ENCODE measurements at places on chromosomes 2 and 18.

DNA sequence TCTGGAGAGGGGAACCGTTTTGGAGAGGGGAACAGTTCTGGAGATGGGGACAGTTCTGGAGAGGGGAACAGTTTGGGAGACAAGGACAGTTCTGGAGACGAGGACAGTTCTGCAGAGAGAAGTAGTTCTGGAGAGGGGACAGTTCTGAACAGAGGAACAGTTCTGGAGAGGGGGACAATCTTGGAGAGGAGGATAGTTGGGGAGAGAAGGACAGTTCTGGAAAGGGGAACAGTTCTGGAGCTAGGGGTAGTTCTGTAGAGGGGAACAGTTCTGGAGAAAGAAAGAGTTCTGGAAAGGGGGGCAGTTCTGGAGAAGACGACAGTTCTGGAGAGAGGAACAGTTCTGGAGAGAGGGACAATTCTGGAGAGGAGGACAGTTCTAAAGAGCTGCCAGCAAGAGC is 745.9 kb downstream of the GALR1 start:
- no peak for DNase-seq

- DNase-seq: peak; percentile 83
These were observed 569 bp downstream of the BABAM2 start for GRCh38 chr2:27890924-27891672.

GRCh38 chr2:120814352-120814751 is 78.7 kb downstream of the GLI2 start:
- DNase-seq: no peak

- no peak for DNase-seq
These were observed 265.3 kb upstream of the NXPH2 start for GRCh38 chr2:139045524-139045923.

- no peak for DNase-seq
These were observed 367.7 kb upstream of the NETO1 start for GRCh38 chr18:73235491-73235890.

DNA sequence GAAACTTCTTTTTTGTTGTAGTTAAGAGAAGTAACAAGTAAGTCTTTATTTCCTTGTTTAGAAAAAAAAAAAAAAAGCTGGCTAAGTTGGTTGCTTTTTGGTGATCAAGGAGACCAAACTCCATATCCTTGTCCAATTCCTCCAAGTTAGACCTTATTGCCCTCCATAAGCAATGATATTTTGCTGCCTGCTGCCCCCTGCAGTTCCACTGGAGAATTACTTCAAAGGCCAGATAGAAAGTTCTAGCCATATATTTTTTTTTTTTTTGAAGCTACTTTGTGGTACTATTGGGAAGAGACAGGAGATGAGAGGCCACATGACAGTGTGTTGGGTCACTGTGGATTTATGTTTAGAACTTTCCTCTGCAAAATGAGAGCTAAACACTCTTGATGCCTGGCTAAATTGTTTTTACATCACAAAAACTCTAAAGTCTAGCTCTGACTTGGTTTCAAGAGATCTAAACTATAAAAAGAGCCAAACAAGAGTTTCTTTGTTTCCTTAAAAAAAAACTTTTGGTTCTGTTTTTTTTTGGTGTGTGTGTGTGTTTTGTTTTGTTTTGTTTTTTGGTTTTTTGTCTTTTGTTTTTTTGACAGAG is 80.7 kb upstream of the RASGRP3 start:
- peak; percentile 48 for DNase-seq

DNA sequence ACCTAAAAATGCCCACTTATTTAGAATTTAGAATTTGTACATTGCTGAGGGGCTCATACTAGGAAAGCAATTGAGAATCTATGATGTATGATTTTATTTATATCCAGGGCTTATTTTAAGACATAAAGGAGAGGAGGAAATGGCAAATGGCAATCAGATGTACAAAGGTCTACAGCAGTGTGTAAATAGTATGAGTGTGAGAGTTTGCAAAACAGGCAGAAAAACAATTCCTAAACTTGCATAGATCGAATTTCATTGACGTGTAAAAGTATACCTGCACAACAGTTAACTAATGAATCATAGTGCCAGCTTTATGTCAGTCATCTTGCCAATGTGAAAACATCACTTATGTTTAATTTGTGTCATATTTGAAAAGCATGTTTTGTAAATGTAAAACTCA is 718.7 kb upstream of the GCFC2 start:
- DNase-seq: no peak

- DNase-seq: peak; percentile 16
These were observed 12.3 kb downstream of the CEP192 start for GRCh38 chr18:13003466-13003896.

- DNase-seq: no peak
These were observed 63.3 kb downstream of the SFXN5 start for GRCh38 chr2:73007991-73008765.

DNA sequence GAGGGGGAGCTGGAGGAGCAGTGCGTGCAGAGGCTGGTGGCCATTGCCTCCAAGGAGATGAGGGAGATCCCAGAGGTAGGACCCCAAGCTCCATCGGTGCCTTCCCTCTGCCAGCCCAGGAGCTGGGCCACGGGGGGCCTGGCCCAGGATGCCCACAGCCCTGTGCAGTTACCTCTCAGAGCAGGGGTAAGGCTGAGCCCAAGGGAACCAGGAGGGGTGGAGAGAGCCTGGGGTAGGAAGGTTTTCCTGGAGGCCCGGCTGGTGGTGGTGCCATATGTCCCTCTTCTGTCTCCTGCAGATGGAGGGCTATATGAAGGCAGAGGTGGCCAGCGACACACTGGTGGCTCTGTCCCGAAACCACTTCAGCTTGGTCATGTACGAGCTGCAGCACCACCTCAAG is 11.4 kb downstream of the MROH2A start:
- DNase-seq: no peak

DNA sequence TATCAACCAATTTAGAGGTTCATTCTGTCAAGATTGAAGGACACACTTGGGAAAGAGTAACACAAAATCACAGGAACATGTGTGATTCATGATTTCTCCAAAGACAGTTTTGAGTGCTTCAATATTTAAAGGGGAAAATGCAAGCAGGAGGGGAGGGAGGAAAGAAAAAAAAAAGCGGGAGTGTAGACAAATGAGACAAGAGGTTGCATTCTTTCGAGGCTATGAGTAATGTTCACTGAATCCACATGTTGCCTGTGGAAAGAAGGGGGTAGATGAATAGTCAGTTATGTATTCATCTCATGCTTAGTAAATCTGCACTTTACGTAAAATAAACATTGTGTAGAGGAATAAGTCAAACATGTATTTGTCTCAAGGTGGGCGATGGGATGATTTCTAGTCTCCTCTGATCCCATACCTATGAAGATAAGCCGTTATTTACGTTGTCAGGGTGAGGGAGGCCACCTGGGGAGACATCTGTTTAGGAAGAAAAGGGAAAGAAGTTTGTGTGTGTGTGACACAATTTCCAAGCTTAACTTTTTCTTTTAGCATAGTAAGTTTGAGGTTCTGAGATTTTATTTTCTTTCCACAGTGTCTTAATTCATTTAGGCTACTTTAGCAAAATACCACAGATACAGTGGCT is 211.0 kb upstream of the ZC3H15 start:
- no peak for DNase-seq

DNA sequence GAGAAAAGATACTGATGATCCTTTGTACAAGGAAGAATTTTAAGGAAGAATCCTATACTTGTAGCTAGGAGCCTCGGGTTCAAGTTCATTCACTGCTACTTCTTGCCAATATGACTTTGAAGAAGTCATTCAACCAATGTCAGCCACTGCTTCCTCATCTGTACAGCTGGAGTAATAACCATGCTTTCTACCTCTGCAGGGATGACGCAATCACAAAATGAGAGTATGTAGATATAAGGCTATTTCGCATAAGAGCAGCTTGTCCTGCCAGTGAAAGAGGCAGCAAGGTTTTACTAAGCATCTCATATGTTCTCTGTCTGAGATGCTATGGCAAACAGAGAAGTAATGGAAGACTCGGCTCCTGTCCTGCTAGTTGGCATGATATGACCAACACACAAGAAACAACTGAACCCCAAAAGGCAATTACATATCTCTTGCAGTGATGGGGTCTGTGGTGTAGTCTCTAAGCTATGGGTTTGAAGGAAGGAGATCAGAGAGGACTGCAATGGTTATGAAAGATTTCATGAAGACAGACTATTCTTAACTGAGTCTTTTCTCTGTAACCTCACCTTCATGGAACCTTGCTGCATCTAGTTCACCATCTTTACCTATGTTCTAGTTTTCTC is 9.2 kb downstream of the AAK1 start:
- no peak for DNase-seq

- DNase-seq: no peak
These were observed 152.3 kb downstream of the MEIS1 start for GRCh38 chr2:66587216-66587615.

DNA sequence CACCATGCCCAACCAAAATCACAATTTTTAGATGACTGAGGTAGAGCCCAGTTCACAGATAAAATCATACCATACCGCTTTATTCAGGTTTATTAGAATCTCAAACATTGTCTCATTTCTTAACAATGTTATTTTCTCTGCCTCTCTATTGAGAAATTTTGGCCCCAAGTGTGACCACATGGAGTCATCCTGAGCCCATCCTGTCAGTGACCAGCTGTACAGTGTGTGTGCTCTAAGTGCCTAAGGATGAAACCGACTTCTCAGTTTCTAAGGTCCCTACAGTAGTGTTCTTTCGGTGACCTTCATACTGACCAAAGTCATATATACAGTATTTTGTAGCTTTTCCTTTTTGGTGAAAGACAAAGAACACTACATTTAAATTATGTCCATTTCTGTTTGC is 123.7 kb upstream of the MSTN start:
- no peak for DNase-seq

GRCh38 chr2:117979911-117980701 is 33.8 kb downstream of the CCDC93 start:
- DNase-seq: no peak

DNA sequence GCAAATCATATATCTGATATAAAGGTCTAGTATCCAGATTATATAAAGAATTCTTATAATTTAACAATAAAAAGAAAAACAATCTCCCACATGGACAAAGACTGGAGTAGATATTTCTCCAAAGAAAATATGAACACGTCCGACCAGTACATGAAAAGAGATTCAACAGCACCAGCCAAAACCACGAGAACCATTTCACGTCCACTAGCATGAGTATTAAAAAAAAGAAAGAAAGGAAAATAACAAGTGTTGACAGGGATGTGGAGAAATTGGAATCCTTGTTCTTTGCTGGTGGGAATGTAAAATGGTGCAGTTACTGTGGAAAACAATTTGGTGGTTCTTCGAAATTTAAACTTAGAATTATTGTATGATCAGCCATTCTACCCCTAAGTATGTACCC is 432.7 kb upstream of the TRIB2 start:
- DNase-seq: no peak

GRCh38 chr2:69642709-69643601 is 584 bp downstream of the AAK1 start:
- peak; percentile 68 for DNase-seq

- DNase-seq: no peak
These were observed 9.4 kb downstream of the C2orf42 start for GRCh38 chr2:70181363-70181956.

DNA sequence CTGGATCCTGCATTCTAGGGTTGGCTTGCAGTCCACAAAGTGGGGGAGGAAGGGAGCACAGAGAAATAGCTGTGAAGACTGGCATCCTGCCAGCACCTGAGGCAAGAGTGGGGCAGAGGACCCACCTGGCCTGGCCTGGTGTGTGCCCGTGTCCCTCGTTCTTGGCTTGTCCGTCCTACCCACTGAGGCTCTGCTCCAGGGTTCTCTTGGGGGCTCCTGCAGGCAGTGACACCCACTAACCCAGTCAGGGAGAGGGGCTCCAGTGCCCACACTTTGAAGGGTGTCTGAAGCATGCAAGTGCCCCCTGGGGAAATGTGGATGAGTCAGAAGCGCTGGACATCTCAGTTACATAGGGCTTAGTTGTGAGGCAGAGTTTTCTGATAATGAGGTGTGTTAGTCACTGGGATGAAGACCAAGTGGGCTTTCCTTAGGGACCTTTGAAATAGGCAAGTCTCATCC is 79.4 kb downstream of the SLC4A3 start:
- DNase-seq: no peak

DNA sequence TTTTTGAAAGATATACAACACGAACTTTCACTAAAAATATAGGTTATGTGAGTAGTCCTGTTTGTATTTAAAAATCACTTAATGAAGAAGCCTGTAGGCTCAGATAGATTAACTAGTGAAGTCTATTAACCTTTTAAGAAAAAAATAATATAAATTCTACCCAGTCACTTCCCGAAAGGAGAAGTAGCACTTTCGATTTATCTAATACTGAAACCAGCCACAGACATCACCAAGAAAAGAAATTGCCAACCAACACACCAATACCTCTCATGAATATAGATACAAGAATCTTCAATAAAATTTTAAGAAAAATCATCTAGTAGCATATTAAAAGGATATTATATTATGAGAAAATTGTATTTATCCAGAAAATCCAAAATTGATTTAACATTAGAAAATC is 160.5 kb downstream of the GALNT13 start:
- DNase-seq: no peak

GRCh38 chr2:225465827-225466226 is 66.3 kb downstream of the NYAP2 start:
- DNase-seq: no peak

DNA sequence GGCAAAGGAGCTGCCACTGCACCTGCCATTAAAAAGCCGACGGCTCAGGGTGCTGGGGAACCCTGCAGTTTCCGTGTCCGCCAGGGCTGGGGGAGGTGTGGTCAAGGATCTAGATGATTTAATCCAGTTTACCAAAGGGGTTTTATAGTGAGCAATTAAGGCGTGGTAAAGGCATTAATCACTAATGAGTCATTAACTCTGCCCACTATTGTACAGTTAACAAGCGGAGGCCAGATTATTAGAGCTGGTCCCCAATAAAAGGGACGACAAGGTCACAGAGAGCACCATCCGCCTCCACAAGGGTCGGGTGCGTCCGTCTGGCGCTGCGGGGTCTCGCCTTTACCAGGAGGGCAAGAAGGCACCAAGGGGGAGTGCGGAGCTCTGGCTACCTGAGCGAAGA is 9.6 kb downstream of the RAX start:
- no peak for DNase-seq

DNA sequence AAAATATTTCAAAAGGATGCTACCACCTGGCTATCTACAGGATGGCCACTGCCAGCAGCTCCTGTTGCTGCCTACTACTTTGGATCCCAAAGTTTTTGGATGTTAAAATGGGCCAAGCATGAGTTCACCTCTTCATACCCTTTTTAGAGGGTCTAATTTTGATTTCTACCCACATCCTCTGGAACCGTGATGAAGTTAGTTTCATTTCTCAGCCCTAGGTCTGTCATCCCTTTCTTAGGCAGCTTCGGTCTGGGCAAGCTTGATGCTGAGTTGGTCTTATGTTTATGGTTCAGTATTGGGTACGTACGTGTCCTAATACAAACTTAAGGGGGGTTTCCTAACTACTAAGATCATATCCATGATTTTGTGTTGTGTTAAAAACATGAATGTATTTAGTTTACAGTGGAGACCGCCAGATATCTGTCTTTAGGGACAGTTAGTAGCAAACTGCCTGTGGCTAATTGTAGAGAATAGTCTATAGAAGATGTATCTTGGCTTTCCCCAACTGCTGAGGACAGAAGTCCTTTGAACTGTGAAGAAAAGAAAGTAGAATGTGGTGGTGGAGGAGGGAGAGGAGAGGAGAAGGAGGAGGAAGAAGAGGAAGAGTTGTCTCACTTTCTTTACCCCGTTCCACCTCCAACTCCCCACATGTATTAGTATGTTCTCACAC is 184.9 kb downstream of the UBE2E3 start:
- DNase-seq: peak; percentile 33

Data from activated T-cell treated with anti-CD3 and anti-CD28 coated beads, Interleukin-2, amount 50 U/mL, for 72 hours (primary cell).